ENCODE measurements at places on chromosomes 11 and 22.

GRCh38 chr11:28339488-28339887 is 231.3 kb downstream of the METTL15 start:
- no peak for DNase-seq

DNA sequence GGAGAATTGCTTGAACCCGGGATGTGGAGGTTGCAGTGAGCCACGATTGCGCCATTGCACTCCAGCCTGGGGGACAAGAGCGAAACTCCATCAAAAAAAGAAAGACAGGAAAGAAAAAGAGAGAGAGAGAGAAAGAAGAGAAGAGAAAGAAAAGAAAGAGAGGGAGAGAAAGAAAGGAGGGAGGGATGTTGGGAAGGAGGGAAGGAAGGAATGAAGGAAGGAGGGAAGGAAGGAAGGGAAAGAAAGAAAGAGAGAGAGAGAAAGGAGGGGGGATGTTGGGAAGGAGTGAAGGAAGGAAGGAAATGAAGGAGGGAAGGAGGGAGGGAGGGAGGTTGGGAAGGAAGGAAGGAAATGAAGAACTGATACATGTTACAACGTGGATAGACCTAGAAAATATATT is 12.3 kb upstream of the SPINDOC start:
- no peak for DNase-seq

- no peak for DNase-seq
Measured at GRCh38 chr11:126134461-126135155, 71.9 kb upstream of the CDON start.

DNA sequence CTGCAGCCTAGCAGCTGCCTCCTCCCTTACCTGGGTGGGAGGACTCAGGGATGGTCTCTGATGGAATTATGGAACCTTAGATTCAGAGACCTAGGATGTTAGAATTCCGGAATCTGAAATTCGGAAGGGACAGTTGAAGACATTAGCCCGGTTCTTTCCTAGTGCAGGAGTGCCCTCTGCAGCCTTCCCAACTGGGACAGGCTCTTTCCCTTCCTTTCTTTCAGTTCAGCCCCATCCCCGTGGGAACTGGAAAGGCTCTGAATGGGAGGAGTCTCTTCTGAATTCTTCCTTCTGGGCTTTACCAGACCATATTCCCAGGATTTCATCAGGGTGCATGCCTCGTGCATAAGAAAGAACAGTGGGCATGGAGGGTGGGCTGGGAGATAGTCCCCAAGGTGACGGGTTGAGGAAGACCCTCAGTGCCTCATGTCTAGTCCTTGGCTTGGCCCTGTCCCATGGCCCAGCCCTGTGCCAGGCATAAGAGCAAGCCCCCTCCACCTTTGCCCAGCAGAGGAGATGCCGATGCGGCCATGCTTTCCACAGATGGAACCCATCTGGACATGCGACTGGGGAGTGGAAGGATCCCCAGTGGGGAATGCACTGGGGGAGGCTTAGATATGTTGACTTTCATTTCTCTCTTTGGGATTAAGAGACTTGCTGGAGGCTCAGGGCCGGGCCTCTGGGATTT is 14.4 kb downstream of the DNAJB13 start:
- no peak for DNase-seq

DNA sequence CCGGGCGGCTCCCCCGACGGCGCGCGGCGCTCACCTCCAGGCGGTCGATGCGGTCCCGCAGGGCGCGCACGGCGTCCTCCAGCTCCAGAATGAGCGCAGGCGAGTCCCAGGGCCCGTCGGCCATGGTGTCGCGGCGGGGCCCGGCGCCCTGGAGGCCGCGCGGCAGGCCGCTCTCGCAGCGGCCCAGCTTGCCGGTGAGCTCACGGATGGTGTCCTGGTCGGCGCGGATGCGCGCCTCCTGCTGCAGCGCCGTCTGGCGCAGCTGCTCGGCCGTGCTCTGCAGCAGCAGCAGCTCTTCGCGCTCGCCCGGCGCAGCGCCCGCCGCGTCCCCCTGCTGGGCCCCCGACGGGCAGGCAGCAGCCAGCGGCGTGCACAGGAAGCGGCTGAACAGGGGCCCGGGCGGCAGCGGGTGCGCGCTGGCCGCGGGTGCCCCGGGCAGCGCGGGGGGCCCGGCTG is 599 bp downstream of the NPTXR start:
- no peak for DNase-seq

- DNase-seq, result no peak
Measured at GRCh38 chr11:93840981-93841380, 9.4 kb downstream of the VSTM5 start.

- no peak for DNase-seq
Measured at GRCh38 chr11:64064374-64065140, 28.8 kb downstream of the FLRT1 start.

- no peak for DNase-seq
Measured at GRCh38 chr11:96335388-96335787, 7.6 kb downstream of the MAML2 start.

- no peak for DNase-seq
Measured at GRCh38 chr22:47616396-47617020, 854.1 kb downstream of the TBC1D22A start.

DNA sequence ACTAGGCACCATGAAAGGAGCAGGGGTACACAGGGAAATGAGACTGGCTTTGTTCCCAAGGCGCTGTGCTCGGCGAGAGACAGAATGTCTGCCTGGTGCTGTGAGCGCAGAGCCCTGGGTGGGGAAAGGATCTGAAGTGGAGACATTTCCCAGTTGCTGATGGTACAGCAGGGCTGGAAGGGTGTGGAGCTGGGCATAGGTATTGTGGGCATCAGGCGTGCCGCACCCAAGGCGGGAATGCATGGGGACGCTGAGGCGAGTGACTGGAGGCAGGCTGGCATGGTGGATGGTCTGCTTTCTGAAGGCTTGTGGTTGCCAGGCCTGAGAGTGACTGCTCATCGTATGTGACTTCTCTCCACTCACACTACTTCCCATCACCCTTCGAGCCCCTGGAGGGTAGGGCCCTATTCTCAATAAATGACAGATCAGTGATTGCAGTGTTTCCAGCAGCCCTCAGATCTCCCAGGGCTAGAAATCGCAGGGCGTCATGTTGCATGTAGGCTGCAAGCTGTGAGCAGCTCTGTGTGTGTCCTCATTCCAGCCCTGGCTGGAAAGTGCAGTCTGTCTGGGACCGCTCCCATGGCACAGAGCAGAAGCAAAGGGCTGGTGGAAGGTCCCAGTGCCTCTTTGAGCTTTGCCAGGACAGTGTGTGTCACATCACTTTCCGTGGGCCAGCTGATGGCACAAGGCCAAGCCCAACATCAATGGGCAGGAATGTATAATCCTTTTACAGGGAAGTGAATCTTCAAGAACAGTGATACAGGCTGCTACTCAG is 67.7 kb downstream of the TBC1D22A start:
- no peak for DNase-seq

DNA sequence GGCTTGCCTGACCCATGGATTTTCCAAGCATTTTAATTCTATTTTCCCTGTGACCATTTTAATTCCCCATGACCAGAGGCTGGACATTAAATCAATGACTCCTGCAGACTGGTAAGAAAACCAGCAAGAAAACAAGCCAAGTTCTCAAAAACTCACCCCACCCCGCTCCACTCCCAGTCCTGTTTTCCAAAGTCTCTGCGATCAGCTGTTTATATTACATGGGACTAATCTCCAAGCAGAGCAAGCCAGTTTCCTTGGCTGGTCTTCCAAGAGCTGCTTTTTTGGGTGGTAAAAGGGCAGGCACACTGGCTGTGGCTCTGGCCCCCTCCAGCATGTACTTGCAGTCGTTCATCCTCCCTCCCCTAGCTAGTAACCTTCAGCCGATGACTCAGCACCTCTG is 97.9 kb downstream of the RRAS2 start:
- DNase-seq, result no peak

DNA sequence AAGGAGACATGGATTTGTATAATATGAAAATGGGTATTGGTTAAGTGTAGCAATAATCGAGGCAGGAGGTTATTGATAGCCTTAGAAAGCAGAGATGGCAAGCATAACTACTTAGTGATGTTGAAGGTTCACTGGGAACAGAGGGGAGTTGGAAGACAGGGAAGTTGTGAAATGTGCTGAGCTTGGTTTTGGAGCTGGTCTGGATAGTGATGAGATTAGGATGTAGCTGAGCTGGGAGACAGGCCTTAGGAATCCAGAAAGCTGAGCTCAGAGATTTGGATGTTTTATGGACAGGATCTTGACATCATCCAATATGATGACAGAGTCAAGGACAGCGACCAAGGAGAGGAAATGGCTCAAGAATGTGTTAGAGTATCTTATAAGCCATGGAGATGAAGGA is 113.1 kb downstream of the ARHGAP42 start:
- no peak for DNase-seq

DNA sequence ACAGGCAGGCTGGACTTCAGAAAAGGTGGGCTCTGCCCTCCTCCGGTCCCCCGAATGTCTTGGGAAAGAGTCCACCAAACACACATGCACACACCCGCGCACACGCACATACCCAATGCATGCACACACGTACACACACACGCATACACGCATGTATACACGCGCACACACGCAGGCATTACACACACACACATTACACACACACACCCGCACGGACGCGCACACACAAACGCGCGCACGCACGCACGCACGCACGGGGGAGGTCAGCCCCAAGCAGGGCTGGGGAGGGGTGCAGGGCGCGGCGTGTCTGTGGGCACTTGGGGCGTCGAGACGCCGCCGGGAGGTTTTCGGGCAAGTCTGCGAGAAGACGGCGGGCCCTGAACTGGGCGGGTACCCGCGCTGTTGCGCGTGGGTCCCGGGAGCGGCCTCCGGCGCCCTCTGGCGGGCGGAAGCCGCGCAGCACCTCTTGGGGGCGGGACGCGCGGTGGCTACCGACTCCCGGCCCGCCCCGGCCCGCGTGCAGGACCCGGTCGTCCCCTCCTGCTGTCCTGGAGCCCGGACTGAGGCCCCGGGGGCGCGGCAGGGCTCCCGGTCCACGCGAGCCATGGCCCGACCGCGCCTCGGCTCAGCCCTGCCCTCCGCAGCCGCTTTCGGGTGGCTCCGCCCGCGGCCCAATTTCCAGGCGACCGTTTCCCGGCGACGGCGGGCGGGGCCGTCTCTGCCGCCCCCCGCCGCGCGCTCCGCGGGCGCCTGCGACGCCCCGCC is 3.6 kb downstream of the SEPTIN5 start:
- DNase-seq, result peak; percentile 29

DNA sequence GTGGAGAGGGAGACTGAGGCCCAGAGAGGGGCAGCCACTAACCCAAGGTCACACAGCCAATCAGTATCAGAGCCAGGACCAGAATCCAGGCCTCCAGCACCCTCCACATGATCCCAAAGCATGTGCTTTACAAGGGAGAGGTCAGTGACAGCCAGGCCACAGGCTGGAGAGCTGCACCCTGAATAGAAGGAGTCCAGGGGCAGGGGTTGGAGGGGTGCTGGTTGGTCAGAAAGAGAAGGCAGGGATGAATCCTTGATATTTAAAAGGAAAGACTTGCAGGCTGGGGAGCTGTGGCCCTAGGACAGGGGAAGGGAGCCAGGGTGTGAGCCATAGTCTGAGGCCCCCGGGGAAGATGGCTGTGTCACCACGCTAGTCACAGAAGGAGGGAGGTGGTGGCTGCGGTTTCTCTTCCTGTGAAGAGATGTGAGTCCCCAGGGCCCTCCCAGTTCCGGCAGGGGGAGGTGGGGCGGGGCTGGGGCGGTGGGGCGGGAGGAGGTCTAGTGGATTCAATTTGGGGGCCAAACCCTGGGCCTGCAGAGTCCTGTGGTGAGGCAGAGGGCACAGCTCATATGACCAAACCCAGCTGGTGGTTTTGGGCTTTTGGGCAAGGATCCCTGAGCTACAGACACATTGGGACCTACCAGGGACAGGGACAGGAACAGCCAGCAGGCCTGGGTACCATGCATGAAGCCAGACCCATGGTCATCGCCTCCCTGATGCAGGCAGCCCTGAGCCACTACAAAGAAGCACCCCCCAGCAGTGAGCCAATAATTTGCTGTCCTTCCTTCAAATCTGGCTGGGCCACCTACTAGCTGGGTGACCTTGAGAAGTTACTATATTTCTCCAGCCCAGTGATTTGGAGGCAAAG is 14.0 kb downstream of the RAC2 start:
- no peak for DNase-seq

DNA sequence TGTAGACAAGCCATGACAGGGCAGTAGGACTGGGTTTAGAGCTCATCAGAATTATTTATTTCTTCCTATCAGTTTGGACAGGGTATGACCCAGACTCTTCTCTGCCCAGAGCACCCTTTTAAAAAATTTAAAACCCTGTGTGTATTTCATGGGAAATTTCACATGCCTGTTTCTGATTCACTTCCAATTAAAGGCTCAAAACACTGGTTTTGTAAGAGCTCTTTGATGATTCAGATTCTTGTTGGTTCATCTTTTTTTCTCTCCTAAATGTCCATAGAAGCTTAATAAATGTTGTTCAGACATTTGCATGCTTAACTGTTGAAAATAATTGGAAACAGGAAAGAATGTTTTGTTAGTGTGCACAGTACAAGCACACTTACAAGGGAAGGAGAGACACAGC is 13.8 kb downstream of the FLI1 start:
- DNase-seq, result no peak

- no peak for DNase-seq
Measured at GRCh38 chr22:29811377-29811776, 26.7 kb downstream of the ASCC2 start.

DNA sequence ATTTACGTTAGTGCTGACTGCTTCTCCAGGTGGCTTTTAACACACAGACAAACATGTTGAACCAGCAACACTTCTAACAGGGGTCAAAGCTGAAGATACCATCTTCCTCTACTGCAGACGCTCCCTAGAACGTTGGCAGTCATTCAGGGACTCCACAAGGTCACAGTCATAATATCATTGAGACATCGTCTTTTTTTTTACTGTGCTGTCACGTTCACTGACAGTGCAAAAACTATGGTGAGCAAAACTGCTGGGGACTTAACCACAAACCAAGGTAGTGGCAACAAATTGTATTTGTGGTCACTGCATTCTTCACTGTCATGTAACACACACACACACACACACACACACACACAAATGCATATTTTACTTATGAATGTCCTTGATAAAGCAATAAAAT is 244.9 kb downstream of the CASP12 start:
- DNase-seq, result no peak

GRCh38 chr11:68661014-68661413 is 23.3 kb upstream of the GAL start:
- DNase-seq, result no peak

GRCh38 chr11:69088676-69089146 is 40.0 kb downstream of the TPCN2 start:
- peak; percentile 40 for DNase-seq

GRCh38 chr11:134504146-134504905 is 92.3 kb upstream of the B3GAT1 start:
- DNase-seq, result no peak

GRCh38 chr11:8312986-8313385 is 49.3 kb upstream of the LMO1 start:
- no peak for DNase-seq

- DNase-seq, result no peak
Measured at GRCh38 chr11:14672635-14673034, 29.0 kb downstream of the PDE3B start.

- DNase-seq, result no peak
Measured at GRCh38 chr22:27609451-27609888, 192.1 kb downstream of the MN1 start.

All from HS-27A (cell line).